ENCODE measurements at places on chromosomes 4 and X. TPM values are rescaled to one million over a fixed set of nuclear protein-coding genes. Genes with fewer than 3 reads are reported as not detected.

- no peak for DNase-seq
- H3K27ac ChIP-seq, result no peak overlapping the region
- no peaks in the 10 kb centered on the region for H3K36me3 ChIP-seq
- H3K4me3 ChIP-seq, result no peak overlapping the region
- no peaks in the 10 kb centered on the region for H3K4me1 ChIP-seq
These were observed 658.1 kb downstream of the GRID2 start for GRCh38 chr4:92961881-92962280.

- H3K4me3 ChIP-seq, result no peak overlapping the region
- no peak for DNase-seq
- H3K36me3 ChIP-seq, result no peaks in the 10 kb centered on the region
- H3K27ac ChIP-seq, result no peak overlapping the region
- no peaks in the 10 kb centered on the region for H3K27me3 ChIP-seq
These were observed 192.2 kb downstream of the ADGRA3 start for GRCh38 chr4:22323691-22324090.

GRCh38 chr4:19158107-19158809 is 1093.4 kb upstream of the SLIT2 start:
- no peak for DNase-seq
- no peak overlapping the region for H3K27ac ChIP-seq
- H3K4me3 ChIP-seq, result no peak overlapping the region
- H3K36me3 ChIP-seq, result no peaks in the 10 kb centered on the region
- no peaks in the 10 kb centered on the region for H3K4me1 ChIP-seq
- no peaks in the 10 kb centered on the region for H3K27me3 ChIP-seq

Gene EDA
- 4.2 TPM for total RNA-seq

Gene SLC4A4
- total RNA-seq, result 0.43 TPM

Gene FAM9B
- not detected for total RNA-seq

Gene TLR2
- 1.6 TPM for total RNA-seq

Gene ERVMER34-1
- 0.07 TPM for total RNA-seq

Measured in activated CD4-positive, alpha-beta memory T cell treated with anti-CD3 and anti-CD28 coated beads for 36 hours (primary cell).